Tongue (tissue), 3 donors: ENCODE measurements at places on chromosomes 3 and 15. TPM values are rescaled to one million over a fixed set of nuclear protein-coding genes. Genes with fewer than 3 reads are reported as not detected.

Gene NR2E3
- 2.2 TPM for total RNA-seq

Gene PIGBOS1
- 8.6 TPM for total RNA-seq

Gene HRG
- not detected for total RNA-seq

Gene LAMB2
- 581 TPM for total RNA-seq

Gene TERC
- total RNA-seq, result 179 TPM

Gene NMB
- total RNA-seq, result 3.4 TPM

GRCh38 chr3:161510510-161511260, 14.1 kb downstream of the OTOL1 start:
- no peak for DNase-seq

DNA sequence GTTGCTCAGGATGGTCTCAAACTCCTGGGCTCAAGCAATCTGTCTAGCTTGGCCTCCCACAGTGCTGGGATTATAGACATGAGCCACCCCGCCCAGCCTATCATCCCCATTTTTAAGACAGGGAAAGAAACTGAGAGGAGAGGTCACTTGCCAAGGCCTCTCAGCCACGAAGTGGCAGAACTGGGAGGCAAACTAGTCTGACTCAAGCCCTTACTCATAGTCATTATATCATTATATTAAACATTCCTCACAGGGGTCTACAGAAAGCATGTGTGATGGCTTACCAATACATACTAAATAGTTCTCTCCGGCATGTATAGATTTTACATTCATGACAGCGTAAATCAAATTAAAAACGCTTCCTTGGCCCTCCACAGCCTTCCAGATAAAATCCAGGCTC, 62.0 kb upstream of the ZBTB38 start:
- DNase-seq, result no peak

DNA sequence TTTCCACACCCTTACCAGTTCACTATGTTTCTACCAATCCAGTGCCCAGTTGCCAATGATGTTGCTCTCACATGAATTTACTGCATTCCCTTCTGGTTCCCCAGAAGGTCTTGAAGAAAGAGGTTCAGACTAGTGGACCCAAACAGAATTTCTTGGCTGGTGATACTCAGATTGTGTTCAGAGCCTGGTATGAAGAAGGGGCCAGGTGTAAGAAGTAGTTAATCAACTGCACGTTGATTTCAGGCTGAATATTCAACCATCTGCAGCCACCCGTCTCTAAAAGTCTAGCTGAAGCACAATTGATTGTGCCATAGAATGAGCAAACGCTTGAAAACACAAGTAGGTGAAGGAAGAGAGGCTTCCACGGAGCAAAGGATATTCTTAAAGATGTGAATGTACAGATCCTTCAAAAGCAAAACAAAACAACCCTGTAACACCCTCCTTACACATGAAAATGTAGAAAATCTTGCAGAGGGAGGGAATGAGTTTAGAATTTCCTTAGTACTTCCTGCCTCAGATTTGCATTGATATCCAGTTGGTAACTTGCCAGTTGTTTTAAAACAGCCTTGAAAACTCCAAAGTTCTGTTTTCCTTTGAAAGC, 4.7 kb downstream of the RBMS3 start:
- peak; percentile 75 for DNase-seq

DNA sequence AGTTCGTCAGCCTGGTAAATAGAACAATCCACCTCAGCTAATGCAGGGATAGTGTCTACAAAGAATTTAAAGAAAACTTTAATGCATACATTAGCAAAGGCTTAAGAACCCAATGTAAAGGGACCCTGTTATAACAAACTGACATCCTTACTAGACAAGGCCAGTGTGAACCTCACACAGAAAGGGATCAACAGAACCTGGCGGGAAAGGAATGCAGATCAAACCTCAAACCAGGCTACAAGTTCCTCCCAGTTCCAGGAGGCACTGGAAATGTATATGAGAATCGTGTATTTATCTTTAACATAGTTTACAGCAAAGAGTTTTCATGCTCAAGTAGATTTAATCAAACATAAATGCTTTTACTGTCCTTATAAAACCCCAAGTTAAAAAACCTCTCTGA, 37.6 kb upstream of the ATP11B start:
- no peak for DNase-seq

DNA sequence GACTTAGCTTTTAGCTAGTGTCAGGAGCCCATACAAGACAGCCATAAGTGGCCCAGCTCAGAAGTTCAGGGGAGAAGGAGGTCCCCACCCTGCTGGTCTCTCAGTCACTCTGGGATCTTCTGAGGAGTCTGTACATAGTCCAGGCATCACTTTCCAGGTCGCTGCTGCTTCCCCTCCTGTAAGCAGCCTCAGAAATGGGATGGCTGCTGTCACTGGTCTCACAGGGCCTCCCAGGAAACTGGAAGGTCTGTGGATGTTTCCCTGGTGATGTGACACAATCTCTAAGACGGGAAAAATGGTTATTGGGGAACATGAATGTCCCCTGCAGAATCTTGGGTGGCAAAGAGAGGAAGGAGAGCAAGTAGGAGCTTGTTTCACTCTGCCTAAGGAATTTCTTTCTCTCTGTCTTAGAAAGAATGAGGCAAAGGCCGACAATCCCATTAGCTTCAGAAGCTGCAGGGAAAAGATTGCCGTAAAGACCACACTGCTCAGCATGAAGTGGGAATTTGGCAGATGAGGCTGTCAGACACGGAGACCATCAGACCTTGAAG, 43.2 kb upstream of the TNFAIP8L3 start:
- DNase-seq, result no peak

DNA sequence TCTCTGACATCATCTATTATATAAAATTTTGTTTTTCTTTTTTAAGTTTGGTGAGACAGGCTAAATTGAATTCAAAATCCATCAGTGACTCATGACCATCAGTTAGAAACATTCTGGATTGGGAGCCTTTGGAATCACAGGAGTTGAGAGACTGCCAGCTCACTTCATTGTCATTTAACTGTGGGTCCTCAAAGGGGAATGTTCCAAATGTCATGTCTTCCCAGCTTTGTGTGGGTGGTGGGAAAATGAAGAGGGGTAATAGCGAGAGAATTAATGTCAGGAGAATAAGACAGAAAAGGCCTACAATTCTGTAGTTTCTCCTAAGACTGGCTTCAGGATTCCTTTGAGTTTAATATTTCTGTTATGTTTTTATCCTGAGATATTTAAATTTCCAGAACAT, 1051.9 kb downstream of the FHIT start:
- DNase-seq, result no peak

GRCh38 chr15:33048255-33048654, 146.3 kb downstream of the FMN1 start:
- no peak for DNase-seq

- DNase-seq, result no peak
Observed at GRCh38 chr15:28109626-28110455, 10.7 kb upstream of the OCA2 start.

DNA sequence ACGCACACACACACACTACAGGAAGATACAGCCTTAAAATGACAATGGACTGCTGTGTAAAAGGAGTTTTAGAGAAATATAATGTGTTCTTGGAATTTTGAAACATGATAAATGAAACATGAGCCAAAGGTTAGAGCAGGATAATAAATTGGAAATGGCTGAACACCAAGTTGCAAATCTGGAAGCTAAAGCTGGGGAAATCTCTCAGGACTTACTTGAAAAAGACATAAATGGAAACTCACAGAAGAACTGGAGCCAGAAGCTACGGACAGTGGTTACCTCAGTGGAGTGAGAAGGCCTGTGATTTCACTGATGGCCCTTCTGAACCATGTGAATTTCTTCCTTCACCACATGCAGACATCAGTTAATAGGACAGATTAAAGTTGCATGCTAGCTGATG, 37.3 kb upstream of the ATP10A start:
- DNase-seq, result no peak

GRCh38 chr3:18649666-18650363, 224.7 kb upstream of the SATB1 start:
- no peak for DNase-seq

DNA sequence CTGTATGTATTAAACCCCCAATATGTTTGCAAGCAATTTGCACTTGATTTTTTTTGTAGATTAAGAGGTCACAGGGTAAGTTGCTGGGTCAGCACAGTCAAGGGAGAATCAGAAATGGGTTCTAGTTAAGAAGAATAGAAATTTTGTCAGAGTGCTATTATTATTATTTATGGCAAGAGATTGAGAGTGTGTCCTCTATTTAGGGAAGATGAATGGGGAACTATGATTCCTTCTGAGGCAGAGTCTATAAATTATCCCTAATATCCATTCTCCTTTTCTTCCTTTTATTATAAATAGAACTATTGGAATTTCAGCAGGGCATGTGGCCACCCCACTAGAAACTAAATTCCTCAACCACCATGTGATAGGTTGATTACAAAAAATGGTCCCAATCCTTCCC, 209.9 kb upstream of the UBE2E1 start:
- DNase-seq, result no peak

DNA sequence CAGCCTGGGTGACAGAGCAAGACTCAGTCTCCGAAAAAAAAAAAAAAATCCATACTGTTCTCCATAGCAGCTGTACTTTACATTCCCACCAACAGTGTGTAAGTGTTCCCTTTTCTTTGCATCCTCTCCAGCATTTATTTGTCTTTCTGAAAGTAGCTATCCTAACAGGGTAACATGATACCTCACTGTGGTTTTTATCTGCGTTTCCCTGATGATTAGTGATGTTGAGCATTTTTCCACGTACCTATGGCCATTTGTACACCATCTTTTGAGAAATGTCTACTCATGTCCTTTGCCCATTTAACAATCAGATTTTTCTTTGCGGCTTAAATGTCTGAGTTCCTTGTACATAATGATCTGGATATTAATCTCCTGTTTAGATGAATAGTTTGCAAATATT, 119.3 kb downstream of the RFX7 start:
- no peak for DNase-seq

DNA sequence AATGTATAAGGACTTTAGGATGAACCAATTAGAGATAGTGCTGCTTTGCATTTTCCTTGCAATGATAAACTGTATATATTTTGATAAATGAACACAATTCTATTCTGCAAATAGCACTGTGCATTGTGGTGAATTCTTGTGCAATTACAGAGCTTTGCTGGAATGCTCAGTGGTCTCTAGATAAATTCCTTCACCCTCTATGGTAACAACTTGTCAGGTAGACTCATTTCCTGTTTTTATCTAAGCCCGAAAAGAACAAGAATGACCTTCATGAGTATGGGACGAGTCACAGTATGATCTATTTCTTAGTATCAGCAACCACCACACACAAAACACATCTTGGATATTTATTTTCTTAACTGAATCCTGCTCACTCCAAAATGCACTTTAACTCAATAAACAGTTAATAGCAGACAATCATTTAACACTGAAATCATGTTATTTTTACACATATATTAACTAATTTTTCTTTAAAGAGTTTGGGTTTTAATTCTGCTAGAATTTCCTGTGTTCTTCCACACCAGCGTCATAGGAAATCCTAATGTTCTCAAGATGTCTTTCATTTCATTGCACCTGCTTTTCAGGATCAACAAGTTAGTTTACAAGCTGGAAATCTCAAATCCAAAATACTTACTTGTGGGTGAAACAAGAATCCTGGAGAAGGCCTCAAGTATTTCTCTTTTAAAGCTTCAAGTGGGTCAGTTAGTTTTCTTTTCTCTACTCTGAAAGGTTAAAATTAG, 551.2 kb downstream of the MECOM start:
- DNase-seq, result no peak

- DNase-seq, result peak; percentile 83
Observed at GRCh38 chr3:48130321-48130904, 57.8 kb downstream of the CDC25A start.

GRCh38 chr3:10534066-10534465, 28.7 kb upstream of the ATP2B2 start:
- no peak for DNase-seq

GRCh38 chr3:108546247-108546646, 35.9 kb upstream of the MYH15 start:
- DNase-seq, result no peak

DNA sequence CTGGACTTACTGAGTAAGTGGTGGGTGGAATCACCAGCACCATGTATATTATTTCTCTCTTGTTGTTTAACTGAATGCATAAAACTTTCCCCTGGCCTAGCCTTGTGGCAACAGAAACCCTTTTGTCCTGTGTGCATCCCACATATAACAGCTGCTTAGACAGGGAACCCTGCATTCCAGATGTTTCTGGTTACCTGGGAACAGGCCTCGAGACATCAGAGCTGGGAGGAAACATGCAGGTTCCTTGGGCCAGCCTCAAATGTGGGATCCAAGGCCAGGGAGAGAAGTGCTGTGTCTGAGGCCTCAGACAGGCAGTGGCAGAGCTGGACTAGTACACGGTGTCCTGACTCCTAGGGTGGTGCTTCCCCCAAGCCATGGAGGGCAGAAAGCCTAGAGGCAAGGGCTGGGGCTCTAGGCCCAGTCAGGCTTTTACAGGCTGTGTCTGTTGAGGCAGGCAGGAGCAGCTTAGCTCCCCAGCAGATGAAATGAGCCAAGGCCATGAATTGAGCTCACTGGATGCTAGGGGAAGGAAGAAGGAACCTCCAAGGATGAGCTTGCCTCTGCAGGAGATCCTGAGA, 57.7 kb downstream of the ITGA11 start:
- no peak for DNase-seq

- peak; percentile 19 for DNase-seq
Observed at GRCh38 chr3:80771085-80771484, 990.4 kb downstream of the GBE1 start.

GRCh38 chr15:38672273-38672672, 107.7 kb upstream of the RASGRP1 start:
- DNase-seq, result no peak

DNA sequence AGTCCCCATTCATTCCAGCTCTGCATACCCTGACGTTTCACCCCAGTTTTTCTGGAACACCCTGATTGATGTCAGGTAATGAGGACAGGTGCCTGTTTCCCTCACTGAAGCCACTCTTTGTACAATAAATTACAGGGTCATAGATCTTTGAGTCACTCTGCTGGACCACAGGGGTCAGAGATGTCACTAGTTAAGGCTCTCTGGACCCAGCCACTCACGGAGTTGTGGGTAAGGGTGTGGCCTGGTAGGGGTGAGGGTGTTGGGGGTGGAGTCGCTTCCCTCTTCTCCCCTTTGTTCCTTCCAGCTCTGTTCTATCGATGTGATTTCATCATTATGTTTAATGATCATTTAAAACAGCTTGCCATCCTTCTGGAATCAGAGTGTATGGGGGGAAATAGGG, 512 bp downstream of the IQCF5 start:
- DNase-seq, result no peak

GRCh38 chr15:101129851-101130380, 121.9 kb downstream of the CHSY1 start:
- DNase-seq, result no peak
